ENCODE measurements at places on chromosomes 2 and 18.
A peak's percentile ranks its signal among the peaks of the same experiment; 100 is the strongest.

- DNase-seq, result no peak
Measured at GRCh38 chr2:30232801-30233130, 1.4 kb downstream of the LBH start.

DNA sequence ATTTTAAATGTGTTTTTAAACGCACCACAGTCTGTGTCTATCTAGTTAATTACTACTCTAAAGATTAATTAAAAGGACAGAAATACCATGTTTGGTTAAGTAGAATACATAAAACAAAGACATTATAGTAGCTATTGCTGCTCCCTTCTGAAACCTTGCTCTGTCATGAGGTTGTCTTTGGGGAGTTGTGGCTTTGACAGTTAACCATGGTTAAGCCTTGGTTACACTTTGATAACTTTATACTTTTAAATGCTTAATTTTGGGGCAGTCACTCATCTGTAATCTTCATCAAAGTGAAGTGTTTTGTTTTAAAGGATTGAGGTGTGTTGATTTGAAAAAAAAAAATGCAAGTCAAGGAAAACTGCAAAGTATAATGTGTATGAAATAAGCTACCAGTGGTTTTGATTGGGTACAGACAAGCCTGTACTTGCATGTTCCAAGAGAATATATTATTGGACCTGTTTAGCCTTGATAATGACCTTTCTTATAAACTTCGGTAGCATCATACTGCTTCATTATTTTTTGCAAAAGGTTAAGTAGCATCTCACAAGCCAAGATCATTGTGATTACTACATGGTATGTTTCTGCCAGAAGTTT is 29.8 kb upstream of the TBR1 start:
- DNase-seq, result no peak

GRCh38 chr2:42516418-42516901 is 22.7 kb upstream of the KCNG3 start:
- DNase-seq, result no peak

DNA sequence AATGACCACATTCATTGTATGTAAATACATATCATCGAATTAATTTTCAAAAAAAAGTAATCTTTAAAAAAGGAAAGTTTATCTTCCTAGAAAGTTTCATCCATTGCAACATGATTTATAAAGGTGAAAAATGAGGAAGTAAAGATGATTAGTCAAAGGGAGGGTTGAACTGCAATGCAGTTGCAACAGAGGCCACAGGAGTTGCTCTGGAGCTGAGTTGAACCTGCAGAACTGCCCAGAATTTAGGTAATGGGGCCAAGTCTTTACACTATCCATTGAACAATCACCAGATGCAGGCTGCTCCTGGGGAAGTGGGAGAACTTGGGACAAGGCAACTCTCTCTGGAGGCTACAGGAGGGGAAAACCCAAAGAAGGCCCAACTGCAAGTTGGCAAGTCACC is 390.7 kb downstream of the METTL4 start:
- no peak for DNase-seq

DNA sequence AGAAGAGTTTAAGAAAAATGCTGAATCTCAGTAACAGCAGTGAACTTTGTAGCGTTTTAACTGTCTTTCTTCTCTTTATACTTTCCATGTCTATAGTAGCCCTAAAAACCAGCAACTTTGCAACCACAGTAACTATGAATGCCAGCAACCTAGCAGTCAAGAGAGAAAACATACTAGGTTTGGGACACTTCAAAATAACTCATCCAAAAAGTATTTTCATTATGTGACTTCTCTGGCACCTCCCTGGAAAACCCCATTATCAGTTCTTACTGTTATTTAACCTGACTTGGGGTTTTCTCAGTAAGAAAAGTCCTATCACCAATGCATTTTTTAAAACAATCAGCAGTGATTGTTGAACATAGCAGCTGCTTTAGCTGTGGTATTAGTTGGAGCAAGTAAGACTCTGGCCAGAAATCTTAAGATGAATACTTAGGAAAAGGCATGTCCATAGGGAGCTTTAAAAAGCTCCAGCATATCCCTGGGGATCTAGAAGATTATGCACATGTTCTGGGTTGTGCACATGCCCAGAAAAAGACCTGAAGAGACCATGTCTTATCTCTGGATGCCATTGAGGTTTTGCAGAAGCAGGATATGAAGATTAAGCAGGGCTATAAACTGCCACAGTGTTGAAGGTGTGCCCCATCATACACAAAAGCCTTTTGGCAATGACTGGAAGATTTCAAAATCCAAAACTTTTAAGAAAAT is 411.3 kb downstream of the CMPK2 start:
- no peak for DNase-seq

DNA sequence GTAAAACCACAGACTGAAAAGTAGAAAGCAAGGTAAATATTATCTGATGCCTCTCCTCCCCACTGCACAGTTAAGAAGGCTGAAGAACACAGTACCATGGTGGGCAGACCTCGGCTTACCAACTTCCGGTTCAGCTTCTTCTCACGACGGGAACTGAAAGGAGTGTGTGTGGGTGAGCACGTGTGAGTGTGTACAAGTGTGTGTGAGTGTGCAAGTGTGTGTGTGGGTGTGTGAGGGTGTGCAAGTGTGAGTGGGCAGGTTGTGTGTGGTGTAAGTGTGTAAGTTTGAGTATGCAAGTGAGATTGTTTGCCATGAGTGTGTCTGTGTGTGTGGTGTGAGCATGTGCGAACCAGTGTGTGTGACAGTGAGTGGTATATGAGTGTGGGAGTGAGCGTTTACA is 103.5 kb downstream of the ADD2 start:
- DNase-seq, result no peak

DNA sequence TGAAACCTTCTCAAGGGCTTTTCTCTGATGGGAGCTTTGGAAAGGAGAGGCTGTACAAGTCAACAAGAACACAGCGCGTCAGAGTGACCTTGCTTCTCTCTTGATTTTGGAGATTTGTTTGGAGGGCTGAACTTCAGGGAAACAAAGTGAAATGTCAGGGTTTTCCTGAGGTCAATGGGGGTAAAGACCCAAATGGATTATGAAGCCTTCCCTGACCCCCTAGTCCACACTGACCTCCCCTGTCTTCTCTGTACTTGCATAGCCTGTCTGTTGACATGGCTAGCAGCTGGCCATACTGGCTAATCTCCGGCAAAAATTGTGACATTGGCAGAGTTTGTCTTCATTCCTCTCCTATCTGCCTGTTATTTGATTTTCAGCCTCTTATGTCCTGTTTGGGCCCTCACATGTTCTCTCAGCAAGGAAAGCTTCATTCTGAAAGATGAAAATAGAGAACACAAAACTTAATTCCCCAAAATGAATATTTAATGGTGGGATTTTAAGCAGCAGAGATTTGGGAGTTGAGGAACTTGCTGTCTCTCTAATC is 149.3 kb upstream of the HAAO start:
- DNase-seq, result no peak

- no peak for DNase-seq
Measured at GRCh38 chr18:9507565-9508088, 32.3 kb downstream of the RALBP1 start.

DNA sequence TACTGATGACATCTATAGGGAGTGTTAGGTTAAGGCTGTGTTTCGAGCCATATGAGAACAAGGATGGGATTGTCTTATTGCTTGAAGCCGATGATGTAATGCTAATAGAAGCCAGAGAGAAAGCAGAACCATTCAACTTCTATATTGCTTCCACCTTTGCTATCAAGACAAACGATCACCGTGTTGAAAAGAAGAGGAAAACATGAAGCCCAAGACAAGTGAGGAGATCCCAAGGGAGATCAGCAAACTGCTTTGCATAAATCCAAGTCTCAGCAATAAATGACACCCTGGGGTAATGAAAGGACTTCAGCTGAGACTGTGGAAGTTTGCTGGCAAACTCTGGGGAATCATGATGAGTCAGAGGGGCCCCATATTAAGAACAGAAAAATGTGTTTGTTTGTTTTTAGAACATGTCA is 206.2 kb downstream of the NCKAP5 start:
- peak; percentile 82 for DNase-seq
